ENCODE measurements at places on chromosomes 7 and 10.

GRCh38 chr10:33800545-33800944 is 466.1 kb upstream of the NRP1 start:
- H3K4me3 ChIP-seq: no peak overlapping the region
- no peaks in the 10 kb centered on the region for H3K36me3 ChIP-seq
- H3K27ac ChIP-seq: no peak overlapping the region
- no peaks in the 10 kb centered on the region for H3K4me1 ChIP-seq
- no peak for DNase-seq

GRCh38 chr7:154744256-154744860 is 258.6 kb downstream of the PAXIP1 start:
- no peak for DNase-seq
- peaks cover 13% of the 10 kb centered on the region for H3K27me3 ChIP-seq
- no peak overlapping the region for H3K4me3 ChIP-seq
- no peaks in the 10 kb centered on the region for H3K4me1 ChIP-seq
- H3K27ac ChIP-seq: no peak overlapping the region
- no peaks in the 10 kb centered on the region for H3K36me3 ChIP-seq

DNA sequence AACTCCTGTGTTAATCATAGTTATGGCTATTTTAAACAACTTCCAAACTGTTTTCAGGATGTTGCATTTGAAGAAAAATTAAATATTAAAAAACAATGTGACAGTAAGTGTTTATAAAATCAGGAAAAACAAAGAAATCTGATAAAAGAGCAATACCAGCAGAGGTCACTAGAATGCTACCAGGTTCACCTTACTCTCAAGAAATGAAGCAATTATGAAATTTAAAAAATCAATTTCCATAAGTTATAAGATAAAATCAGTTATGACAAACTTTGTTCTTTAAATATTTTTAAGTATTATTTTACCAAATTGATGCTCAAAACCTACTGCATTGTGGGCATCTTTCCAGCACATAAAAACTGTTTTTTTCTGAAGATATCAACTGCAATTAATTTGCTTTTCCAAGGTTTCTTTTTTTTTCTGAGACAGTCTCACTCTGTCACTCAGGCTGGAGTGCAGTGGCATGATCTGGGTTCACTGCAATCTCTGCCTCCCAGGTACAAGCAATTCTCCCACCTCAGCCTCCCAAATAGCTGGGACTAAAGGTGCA is 50.7 kb upstream of the RHEB start:
- H3K36me3 ChIP-seq: peaks cover 10% of the 10 kb centered on the region
- H3K4me3 ChIP-seq: no peak overlapping the region
- no peak for DNase-seq

- DNase-seq: no peak
- peak overlapping the region; percentile 14 for H3K4me3 ChIP-seq
- no peak overlapping the region for H3K27ac ChIP-seq
- H3K27me3 ChIP-seq: no peaks in the 10 kb centered on the region
- H3K36me3 ChIP-seq: peaks cover 28% of the 10 kb centered on the region
These were observed 2.4 kb upstream of the ESYT2 start for GRCh38 chr7:158831738-158832091.

DNA sequence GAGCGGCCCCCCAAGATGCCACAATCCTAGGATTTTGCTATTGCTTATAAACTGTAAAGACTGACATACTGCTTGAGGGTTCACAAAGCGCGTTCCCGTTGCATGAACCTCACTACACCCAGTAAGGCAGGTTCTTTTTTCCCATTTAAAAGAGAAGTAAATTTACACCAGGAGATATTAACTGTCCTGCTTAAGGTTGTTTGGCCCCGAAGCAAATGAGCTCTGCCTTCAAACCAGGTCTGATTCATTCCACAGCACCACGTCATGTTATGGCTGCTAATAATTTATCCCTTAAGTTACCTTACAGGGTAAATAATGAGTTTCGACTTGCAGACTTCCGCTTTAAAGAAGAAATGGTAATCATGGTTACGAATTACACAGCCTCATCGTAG is 559 bp upstream of the FKBP14 start:
- peaks cover 7% of the 10 kb centered on the region for H3K36me3 ChIP-seq
- H3K27ac ChIP-seq: peak overlapping the region; percentile 85
- H3K4me3 ChIP-seq: no peak overlapping the region
- no peaks in the 10 kb centered on the region for H3K27me3 ChIP-seq

GRCh38 chr7:123612024-123612423 is 10.4 kb downstream of the ASB15 start:
- no peak overlapping the region for H3K4me3 ChIP-seq
- no peaks in the 10 kb centered on the region for H3K4me1 ChIP-seq
- H3K27me3 ChIP-seq: peaks cover 45% of the 10 kb centered on the region

- H3K27ac ChIP-seq: no peak overlapping the region
- H3K36me3 ChIP-seq: no peaks in the 10 kb centered on the region
- H3K27me3 ChIP-seq: no peaks in the 10 kb centered on the region
- no peak overlapping the region for H3K4me3 ChIP-seq
These were observed 719.5 kb downstream of the ZWINT start for GRCh38 chr10:55641601-55642000.

DNA sequence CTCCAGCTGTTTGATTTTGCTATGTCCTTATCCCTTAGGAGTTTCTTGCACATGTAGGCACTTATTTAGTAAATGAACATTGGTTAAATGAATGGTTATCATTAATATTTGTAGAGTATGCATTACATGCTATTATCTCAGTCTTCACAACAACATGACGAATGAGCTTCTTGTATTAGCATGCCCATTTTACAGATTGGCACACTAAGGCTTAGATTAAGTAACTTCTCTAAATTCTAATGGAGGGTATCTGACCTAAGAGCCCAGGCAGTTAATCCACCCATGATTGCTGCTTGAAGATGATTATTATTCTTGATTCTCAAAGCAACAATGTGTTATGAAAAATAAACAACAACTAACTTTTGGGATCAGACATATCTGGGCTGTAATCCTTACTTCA is 32.7 kb downstream of the SP8 start:
- no peaks in the 10 kb centered on the region for H3K4me1 ChIP-seq
- no peak overlapping the region for H3K27ac ChIP-seq
- no peak overlapping the region for H3K4me3 ChIP-seq
- no peak for DNase-seq
- no peaks in the 10 kb centered on the region for H3K36me3 ChIP-seq

DNA sequence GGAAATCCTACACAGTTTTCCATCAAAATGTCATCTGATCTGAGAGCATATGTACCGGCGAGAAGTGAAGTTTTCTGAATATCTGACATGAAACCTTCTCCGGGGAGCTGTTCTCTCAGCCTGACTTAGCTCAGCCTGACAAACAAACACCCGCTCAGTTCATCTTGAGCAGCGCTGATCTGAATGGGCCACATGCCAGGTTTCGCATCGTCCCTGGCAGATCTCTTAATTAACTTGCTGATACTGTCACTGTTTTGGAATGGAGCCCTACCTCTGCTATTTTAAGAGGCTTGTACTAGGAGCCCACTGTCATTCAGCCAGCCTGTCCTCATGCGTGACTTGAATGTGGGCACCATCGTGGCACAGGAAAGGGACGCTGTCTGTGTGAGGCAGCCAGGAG is 109.2 kb downstream of the STRA8 start:
- H3K27me3 ChIP-seq: no peaks in the 10 kb centered on the region
- peaks cover 2% of the 10 kb centered on the region for H3K36me3 ChIP-seq
- H3K4me3 ChIP-seq: no peak overlapping the region
- DNase-seq: no peak
- H3K27ac ChIP-seq: no peak overlapping the region
- no peaks in the 10 kb centered on the region for H3K4me1 ChIP-seq

DNA sequence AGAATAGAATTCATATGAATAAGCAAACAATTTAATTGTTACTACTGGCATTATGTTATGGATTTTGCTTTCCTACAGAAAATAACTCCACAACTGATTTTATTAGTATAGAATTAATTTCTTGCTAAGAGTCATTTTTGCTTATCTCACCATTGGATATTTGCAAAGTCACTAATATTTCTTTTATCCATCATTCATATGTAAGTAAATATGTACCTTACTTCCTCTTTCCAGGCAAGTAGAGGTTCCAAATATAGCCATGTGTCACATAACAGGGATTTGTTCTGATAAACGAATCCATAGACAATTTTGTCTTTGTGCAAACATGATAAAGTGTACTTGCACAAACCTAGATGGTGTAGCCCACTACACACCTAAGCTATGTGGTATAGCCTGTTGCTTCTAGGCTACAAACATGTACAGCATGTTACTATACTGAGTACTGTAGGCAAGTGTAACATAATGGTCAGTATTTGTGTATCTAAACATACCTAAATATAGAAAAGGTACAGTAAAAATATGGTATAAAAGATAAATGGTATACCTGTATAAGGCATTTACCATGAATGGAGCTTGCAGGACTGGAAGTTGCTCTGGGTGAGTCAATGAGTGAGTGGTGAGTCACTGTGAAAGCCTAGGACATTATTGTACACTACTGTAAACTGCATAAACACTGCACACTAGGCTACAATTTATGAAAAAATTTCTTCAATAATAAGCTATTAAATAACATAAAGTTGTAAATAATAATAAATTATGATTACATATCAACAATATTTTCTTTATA is 18.3 kb downstream of the KLLN start:
- no peak overlapping the region for H3K27ac ChIP-seq
- H3K36me3 ChIP-seq: no peaks in the 10 kb centered on the region
- no peak for DNase-seq
- H3K4me3 ChIP-seq: no peak overlapping the region
- no peaks in the 10 kb centered on the region for H3K27me3 ChIP-seq

- no peak for DNase-seq
- H3K27me3 ChIP-seq: no peaks in the 10 kb centered on the region
- H3K27ac ChIP-seq: no peak overlapping the region
- peaks cover 11% of the 10 kb centered on the region for H3K36me3 ChIP-seq
These were observed 8.0 kb downstream of the COA1 start for GRCh38 chr7:43721193-43721806.

DNA sequence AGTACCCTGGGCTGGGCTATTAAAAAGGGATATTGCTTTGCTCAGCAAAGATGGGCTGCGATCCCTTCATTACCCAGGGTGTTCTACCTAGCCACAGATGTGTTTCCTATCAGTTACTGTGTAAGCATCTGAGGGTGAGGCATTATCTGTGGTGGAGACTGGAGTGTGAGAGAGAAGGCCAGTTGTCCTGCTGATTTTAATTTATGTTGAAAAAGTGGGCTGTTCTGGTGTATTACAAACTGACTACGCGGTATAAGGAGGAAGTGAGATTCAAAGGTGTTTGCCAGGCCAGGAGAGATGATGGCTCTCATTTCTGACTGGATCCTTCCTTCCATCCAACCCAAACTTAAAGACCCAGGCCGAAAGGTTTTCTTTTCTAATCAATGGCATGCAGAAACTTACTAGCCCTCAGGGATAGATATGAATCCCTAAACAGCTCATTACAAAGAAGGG is 7.6 kb downstream of the TCF7L2 start:
- no peak overlapping the region for H3K27ac ChIP-seq
- DNase-seq: no peak
- no peaks in the 10 kb centered on the region for H3K27me3 ChIP-seq
- H3K4me1 ChIP-seq: peaks cover 44% of the 10 kb centered on the region

- H3K27ac ChIP-seq: no peak overlapping the region
- no peak for DNase-seq
- no peaks in the 10 kb centered on the region for H3K36me3 ChIP-seq
These were observed 140.9 kb downstream of the ADCYAP1R1 start for GRCh38 chr7:31192986-31193385.

DNA sequence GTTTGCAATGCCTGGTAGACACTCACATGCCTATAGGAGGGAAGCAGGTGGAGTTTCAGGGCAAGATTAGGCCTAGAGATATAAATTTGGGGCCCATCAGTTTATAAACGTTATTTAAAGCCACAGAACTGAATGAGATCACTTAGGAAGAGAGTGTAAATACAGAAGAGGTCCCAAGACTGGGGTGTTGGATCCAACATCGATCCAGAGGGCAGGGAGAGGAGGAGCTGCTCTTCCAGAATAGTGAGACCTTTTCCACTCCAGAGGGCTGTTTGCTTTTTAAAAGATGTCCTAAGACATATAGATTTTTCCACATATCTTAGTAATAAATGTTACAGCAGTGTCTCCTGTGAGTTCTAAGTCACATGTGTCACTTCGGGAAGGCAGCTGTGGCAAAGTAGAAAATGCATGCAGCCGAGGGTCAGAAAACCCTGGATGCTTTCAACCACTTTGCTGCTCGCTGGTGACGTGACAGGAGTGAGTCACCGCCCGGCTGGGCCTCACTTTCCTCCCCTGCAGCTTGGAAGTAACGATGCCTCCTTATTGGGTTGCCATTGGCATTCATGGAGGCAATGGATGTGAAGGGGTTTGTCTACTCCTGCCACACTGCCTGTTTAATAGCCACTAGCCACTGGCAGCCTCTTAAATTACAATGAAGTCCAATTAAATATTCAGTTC is 95.4 kb downstream of the TRIL start:
- no peak overlapping the region for H3K4me3 ChIP-seq
- DNase-seq: no peak
- peaks cover 1% of the 10 kb centered on the region for H3K36me3 ChIP-seq
- peaks cover 76% of the 10 kb centered on the region for H3K27me3 ChIP-seq

GRCh38 chr10:72688208-72688651 is 3.7 kb upstream of the MCU start:
- H3K36me3 ChIP-seq: peaks cover 4% of the 10 kb centered on the region
- H3K27ac ChIP-seq: no peak overlapping the region
- H3K4me1 ChIP-seq: peaks cover 11% of the 10 kb centered on the region
- no peak for DNase-seq
- H3K4me3 ChIP-seq: no peak overlapping the region

DNA sequence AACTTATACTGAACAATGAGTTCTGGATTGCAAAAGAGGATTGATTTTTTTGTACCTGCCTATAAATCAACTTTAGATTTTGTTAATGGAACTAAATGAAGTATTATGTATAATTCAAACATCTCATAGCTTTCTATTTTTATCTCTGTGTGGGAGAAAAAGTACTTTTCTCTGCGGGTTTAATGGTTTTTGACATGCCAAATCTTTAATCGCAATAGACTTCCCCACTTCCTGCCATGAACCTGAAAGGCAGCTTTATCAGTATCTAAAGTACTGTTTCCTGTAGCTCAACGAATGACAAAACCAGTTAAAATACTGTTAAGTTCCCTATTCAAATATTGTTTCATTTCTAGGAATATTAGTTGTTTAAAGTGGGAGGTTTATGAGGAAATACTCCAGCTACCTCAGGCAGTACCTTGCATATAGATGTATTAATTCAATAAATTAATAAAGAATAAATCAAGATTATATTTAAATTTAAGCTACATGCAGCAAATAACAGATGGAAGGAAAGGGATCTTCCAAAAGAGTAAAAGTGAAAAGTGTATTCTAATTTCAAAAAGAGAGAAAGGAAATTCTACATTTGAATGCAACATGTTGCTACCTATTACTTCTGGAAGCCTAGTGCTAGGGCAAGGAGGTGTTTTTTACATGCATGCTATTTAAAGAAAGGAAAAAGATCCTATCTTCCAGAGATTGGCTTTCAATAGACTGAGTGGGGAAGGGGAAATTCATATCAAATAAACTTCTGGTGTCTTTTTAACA is 75.9 kb downstream of the SVOPL start:
- H3K4me3 ChIP-seq: no peak overlapping the region
- DNase-seq: no peak
- H3K36me3 ChIP-seq: peaks cover 1% of the 10 kb centered on the region

DNA sequence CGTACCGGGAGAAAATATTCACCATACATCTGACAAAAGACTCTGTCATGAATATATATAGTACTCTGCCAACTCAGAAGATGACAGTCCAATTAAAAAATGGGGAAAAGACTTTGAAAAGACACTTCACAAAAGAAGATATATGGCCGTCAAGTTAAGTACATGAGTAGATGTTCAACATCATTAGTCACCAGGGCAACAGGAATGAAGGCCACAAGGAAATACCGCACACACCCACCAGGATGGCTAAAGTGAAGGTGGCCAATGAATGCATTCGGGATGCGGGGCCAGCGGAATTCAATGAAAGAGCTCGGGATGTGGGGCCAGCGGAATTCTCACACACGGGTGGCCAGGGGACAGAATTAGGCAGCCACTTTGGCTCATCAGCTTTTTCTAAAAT is 42.2 kb downstream of the MAD1L1 start:
- H3K27me3 ChIP-seq: no peaks in the 10 kb centered on the region
- no peak for DNase-seq
- H3K36me3 ChIP-seq: no peaks in the 10 kb centered on the region
- H3K27ac ChIP-seq: no peak overlapping the region

Measured in central memory CD8-positive, alpha-beta T cell (primary cell).